Activated CD4-positive, alpha-beta T cell treated with anti-CD3 and anti-CD28 coated beads, Interleukin-2, amount 10 ng/mL, durations not matched to agents 7 days and 5 days (primary cell): ENCODE measurements at places on chromosomes 11 and 22. TPM values are rescaled to one million over a fixed set of nuclear protein-coding genes. Genes with fewer than 3 reads are reported as not detected.

The MUC2 gene
- total RNA-seq: not detected

The DBX1 gene
- total RNA-seq: not detected

The C22orf42 gene
- total RNA-seq: not detected

The CD3G gene
- total RNA-seq: 264 TPM

The MYBPC3 gene
- total RNA-seq: not detected

The KIF18A gene
- total RNA-seq: 34.5 TPM

The KRTAP5-10 gene
- total RNA-seq: not detected

The IRAG1 gene
- total RNA-seq: not detected

The KRTAP5-1 gene
- not detected for total RNA-seq

The INS gene
- total RNA-seq: not detected

The MTA2 gene
- total RNA-seq: 270 TPM

The UBQLN3 gene
- total RNA-seq: not detected

The LARGE2 gene
- total RNA-seq: 0.44 TPM

The CBLIF gene
- total RNA-seq: not detected

The MMP27 gene
- not detected for total RNA-seq

The HPX gene
- total RNA-seq: not detected

The RIN1 gene
- 1.6 TPM for total RNA-seq

The HBG1 gene
- not detected for total RNA-seq

The RASL10A gene
- total RNA-seq: 0.37 TPM

The GGT5 gene
- total RNA-seq: 0.35 TPM

The ART1 gene
- not detected for total RNA-seq

The MRGPRF gene
- total RNA-seq: not detected

The TUBA8 gene
- 1.4 TPM for total RNA-seq

The NAALADL1 gene
- 7.3 TPM for total RNA-seq

The BCO2 gene
- 1.2 TPM for total RNA-seq

The UBQLNL gene
- 0.45 TPM for total RNA-seq

The HORMAD2 gene
- total RNA-seq: not detected

The DEFB131B gene
- not detected for total RNA-seq

The TEX54 gene
- not detected for total RNA-seq

The DYNC2H1 gene
- total RNA-seq: 1.3 TPM

The CD44 gene
- total RNA-seq: 534 TPM

The ST3GAL4 gene
- 7.6 TPM for total RNA-seq

The KRTAP5-11 gene
- not detected for total RNA-seq

The E2F8 gene
- total RNA-seq: 59.7 TPM

The TMEM134 gene
- 47.2 TPM for total RNA-seq

The ZMAT5 gene
- total RNA-seq: 21.0 TPM

The IGHMBP2 gene
- total RNA-seq: 28.3 TPM

The ZNRD2 gene
- 35.4 TPM for total RNA-seq

The SPON1 gene
- 1.4 TPM for total RNA-seq

The P2RX6 gene
- 0.27 TPM for total RNA-seq

The DRICH1 gene
- 1.2 TPM for total RNA-seq

The PRG3 gene
- not detected for total RNA-seq

The CCDC88B gene
- total RNA-seq: 127 TPM

The OR10D3 gene
- total RNA-seq: not detected

The ADM gene
- 0.27 TPM for total RNA-seq

The PLAAT4 gene
- 136 TPM for total RNA-seq

The C11orf52 gene
- not detected for total RNA-seq

The C11orf42 gene
- total RNA-seq: not detected

The ANO3 gene
- not detected for total RNA-seq

The CYTH4 gene
- total RNA-seq: 106 TPM

The SLCO2B1 gene
- total RNA-seq: not detected

The DCPS gene
- total RNA-seq: 33.5 TPM

The SNX19 gene
- 41.7 TPM for total RNA-seq

The C2CD3 gene
- total RNA-seq: 34.0 TPM

The MAJIN gene
- total RNA-seq: 0.20 TPM

The CDCA5 gene
- 105 TPM for total RNA-seq
